ENCODE measurements at places on chromosomes 5 and 9. TPM values are rescaled to one million over a fixed set of nuclear protein-coding genes. Genes with fewer than 3 reads are reported as not detected.

Gene POU5F2
- 0.08 TPM for polyA plus RNA-seq

Gene LCN1
- polyA plus RNA-seq, result not detected

DNA sequence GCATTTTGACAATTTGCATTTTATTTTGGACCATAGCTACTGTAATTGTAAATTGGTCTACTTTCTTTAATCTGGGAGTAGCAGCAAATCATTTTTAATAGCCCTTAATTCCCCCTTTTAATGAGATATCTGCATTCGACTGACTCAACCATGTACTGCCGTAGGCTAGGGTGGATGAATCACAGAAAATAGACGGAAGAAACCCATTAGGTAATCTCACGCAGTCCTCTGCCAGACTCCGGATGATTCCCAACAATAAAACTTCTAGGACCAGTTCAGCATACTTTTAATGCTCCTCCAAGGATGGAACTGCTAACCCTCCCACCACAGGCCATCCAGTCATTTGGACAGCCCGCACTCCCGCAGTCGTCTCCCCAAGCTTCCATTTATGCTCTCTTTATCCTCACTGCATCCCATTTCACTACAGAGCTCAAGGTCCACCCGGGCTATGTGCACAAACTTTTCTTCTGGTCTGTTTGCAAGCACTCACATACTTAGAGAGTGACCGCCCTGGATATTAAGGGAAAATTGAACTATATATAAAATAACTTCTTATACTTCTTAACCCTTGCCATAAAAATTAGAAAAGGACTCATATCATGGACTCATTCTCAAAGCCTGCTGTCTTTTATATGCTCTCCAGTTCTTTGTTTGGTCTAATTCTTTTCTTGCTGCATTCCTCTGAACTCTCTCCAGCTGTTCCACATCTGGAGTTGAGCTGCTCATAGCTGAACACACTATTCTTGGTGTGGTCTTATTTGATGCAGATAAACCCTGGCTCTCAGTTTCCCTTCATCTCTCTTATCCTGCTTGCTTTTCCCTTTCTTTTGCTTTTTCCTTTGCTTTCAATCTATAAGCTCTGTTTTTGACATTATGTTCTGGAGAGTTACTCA lies 326.6 kb downstream of the ARL15 start:
- peak; percentile 76 for DNase-seq

- no peak for DNase-seq
Observed at GRCh38 chr5:136225796-136226195, 32.8 kb upstream of the SMIM32 start.

Data from GM23248 (cell line).